ENCODE measurements at places on chromosomes 4 and X.
A peak's percentile ranks its signal among the peaks of the same experiment; 100 is the strongest.

GRCh38 chr4:69563424-69563823 lies 67.7 kb upstream of the UGT2B4 start:
- H3K27ac ChIP-seq: no peak overlapping the region
- no peaks in the 10 kb centered on the region for H3K4me1 ChIP-seq
- no peaks in the 10 kb centered on the region for H3K36me3 ChIP-seq
- no peak overlapping the region for H3K4me3 ChIP-seq
- DNase-seq: no peak
- H3K27me3 ChIP-seq: no peaks in the 10 kb centered on the region

DNA sequence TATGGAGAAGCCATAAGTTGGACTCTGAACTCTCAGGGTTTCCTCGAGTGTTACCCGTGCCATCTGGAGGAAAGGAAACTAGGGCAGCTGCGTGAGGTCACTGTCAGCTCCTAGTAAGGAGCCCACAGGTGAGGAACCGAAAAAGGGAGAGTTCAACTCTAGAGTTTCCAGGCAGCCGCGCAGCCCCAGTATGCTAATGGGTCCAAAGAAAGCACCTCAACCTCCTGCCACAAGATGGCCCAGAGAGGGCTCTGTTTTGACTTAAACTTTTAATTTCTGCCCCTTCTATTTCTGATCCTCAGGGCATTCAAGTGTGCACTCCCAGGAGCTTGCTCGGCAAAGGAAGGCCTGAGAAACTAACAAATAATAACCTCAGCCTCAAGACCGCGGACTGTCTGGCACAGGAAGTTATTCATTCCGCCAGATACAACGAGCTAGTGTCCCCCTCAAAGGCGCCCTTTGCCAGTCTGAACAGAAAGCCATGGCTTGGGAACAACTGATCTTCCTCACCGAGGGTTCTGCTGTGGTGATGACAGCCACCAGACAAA lies 13.9 kb downstream of the SCARB2 start:
- H3K36me3 ChIP-seq: peaks cover 4% of the 10 kb centered on the region
- H3K27me3 ChIP-seq: no peaks in the 10 kb centered on the region
- no peak overlapping the region for H3K27ac ChIP-seq
- peak; percentile 7 for DNase-seq

DNA sequence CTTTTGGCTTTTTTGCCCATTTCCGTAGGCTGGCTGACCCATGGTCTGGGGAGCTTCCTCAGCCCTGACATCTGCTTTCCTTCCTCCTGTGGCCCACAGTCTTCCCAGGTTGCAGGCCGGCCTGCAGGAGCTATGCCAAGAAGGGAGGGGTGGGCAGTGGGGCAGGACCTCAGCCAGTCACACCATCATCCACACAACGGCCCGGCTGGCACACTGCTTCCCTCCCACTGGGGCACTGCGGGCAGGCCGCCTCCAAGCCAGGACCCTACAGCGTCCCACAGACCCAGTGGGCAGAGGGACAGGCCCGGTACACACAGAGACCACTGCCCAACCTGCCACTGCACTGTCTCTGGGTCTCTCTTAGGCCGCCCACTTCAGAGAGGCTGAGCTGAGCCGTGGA lies 38.0 kb downstream of the CTBP1 start:
- no peaks in the 10 kb centered on the region for H3K27me3 ChIP-seq
- H3K27ac ChIP-seq: no peak overlapping the region
- H3K4me1 ChIP-seq: peaks cover under 1% of the 10 kb centered on the region
- H3K4me3 ChIP-seq: no peak overlapping the region
- DNase-seq: no peak

- no peak for DNase-seq
- H3K27ac ChIP-seq: no peak overlapping the region
- H3K4me1 ChIP-seq: no peaks in the 10 kb centered on the region
- H3K36me3 ChIP-seq: no peaks in the 10 kb centered on the region
Measured at GRCh38 chrX:65644621-65645289, 22.7 kb upstream of the MSN start.

DNA sequence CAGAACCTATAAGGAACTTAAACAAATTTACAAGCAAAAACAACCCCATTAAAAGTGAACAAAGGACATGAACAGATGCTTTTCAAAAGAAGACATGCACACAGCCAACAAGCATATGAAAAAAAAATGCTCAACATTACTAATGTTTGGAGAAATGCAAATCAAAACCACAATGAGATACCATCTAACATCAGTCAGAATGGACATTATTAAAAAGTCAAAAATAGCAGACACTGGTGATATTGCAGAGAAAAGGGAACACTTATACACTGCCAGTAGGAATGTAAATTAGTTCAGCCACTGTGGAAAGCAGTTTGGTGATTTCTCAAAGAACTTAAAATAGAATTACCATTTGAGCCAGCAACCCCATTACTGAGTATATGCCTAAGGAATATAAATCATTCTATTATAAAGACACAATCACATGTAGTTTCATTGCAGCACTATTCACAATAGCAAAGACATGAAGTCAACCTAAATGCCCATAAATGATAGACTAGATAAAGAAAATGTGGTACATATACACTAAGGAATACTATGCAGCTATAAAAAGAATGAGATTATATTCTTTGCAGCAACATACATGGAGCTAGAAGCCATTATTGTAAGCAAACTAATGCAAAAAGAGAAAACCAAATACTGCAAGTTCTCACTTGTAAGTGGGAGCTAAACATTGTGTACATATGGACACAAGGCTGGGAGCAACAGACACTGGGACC lies 1509.4 kb downstream of the TECRL start:
- H3K27ac ChIP-seq: no peak overlapping the region
- no peaks in the 10 kb centered on the region for H3K27me3 ChIP-seq
- DNase-seq: no peak
- H3K4me1 ChIP-seq: no peaks in the 10 kb centered on the region
- no peak overlapping the region for H3K4me3 ChIP-seq

DNA sequence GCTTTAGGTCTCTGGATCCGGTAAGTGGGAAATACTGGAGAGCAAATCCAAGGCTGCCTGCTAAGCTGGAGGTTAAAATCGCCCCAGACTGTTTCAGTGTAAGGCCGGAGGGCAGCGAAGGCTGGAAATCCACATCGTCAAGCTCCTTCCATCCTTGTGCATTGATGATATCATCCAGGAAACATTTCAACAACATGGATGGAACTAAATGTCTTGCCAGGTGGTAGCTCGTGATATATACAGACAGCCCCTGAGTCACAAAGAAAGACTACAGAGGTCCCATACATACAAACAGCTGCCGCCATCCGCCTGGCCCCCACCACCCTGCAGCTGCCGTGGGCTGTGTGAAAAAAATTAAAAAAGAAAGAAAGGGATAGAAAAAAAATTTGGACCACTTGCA lies 148.9 kb upstream of the RBPJ start:
- H3K4me3 ChIP-seq: no peak overlapping the region
- H3K36me3 ChIP-seq: no peaks in the 10 kb centered on the region
- H3K4me1 ChIP-seq: peaks cover 3% of the 10 kb centered on the region
- DNase-seq: no peak
- no peak overlapping the region for H3K27ac ChIP-seq
- no peaks in the 10 kb centered on the region for H3K27me3 ChIP-seq

DNA sequence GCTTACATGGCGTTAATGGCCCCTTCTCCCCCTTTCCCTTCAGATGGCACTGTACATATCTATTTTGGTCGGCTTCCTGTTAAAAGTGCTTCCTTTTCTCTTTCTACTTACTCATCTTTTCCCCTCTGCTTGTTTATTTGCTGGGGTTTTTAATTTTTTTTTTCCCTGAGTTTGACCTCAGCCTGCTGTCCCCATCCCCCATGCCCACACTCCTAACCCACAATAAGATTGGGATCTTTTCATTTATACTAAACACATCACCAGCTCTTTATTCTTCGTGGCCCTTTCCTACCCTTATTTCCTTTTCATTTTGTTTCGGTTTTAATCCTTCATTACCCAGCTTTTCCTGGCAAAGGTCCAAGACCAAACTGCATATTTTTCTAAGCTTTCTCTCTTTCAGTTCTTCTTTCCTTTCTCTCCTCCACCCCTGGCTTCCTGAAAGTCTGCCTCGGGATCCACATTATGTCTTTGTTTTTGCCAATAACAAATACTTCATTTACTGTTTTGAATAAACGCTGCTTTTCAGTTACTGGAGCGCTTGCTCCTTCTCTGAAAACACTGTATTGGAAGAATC lies 152.0 kb upstream of the USP9X start:
- H3K4me3 ChIP-seq: peak overlapping the region; percentile 14
- no peaks in the 10 kb centered on the region for H3K36me3 ChIP-seq
- H3K4me1 ChIP-seq: no peaks in the 10 kb centered on the region
- no peak overlapping the region for H3K27ac ChIP-seq
- DNase-seq: no peak
- H3K27me3 ChIP-seq: no peaks in the 10 kb centered on the region

GRCh38 chr4:1447676-1448588 lies 41.7 kb upstream of the NKX1-1 start:
- H3K4me1 ChIP-seq: no peaks in the 10 kb centered on the region
- no peak overlapping the region for H3K4me3 ChIP-seq
- H3K27ac ChIP-seq: no peak overlapping the region
- H3K27me3 ChIP-seq: no peaks in the 10 kb centered on the region
- no peaks in the 10 kb centered on the region for H3K36me3 ChIP-seq

- H3K27ac ChIP-seq: no peak overlapping the region
- DNase-seq: no peak
- H3K4me3 ChIP-seq: no peak overlapping the region
- H3K27me3 ChIP-seq: no peaks in the 10 kb centered on the region
Measured at GRCh38 chr4:81951891-81952455, 421.8 kb downstream of the HNRNPD start.

DNA sequence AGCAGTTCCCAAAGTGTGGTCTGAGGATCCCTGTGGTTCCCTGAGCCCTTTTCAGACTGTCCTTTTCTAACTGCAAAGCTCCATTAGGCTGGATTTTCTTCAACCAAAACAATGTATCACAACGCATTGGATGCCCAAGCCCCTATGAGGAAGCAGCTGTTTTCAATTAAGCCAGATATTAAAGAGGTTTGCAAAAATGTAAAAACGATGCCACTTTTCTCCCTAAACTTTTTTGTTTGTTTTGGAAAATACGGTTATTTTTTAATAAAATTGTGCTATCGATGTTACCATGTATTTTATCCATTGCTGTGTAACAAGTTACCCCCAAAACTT lies 170.4 kb upstream of the BCOR start:
- no peak for DNase-seq
- no peaks in the 10 kb centered on the region for H3K36me3 ChIP-seq
- H3K4me3 ChIP-seq: no peak overlapping the region
- no peaks in the 10 kb centered on the region for H3K27me3 ChIP-seq
- no peak overlapping the region for H3K27ac ChIP-seq
- peaks cover 7% of the 10 kb centered on the region for H3K4me1 ChIP-seq

DNA sequence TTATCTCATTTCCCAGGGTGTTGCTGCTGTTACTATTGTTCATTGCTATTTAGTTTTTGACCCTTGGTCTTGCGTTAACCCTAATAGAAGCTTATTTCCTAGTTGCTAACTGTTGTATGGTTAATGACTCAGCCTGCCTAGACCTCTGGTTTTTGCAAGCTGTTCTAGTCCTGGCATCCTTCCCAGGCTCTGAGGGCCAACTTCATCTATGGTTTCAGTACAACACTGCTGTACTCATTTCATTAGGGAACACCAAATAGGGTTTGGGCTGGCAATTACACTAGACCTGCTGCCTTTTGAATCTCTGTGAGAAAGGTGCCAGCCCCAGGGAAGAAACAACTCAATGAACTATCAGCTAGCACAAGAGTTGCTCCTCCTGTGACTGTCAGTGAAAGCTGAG lies 59.6 kb downstream of the DCX start:
- DNase-seq: no peak
- no peaks in the 10 kb centered on the region for H3K36me3 ChIP-seq
- no peak overlapping the region for H3K27ac ChIP-seq
- no peaks in the 10 kb centered on the region for H3K27me3 ChIP-seq
- H3K4me3 ChIP-seq: no peak overlapping the region
- H3K4me1 ChIP-seq: no peaks in the 10 kb centered on the region

DNA sequence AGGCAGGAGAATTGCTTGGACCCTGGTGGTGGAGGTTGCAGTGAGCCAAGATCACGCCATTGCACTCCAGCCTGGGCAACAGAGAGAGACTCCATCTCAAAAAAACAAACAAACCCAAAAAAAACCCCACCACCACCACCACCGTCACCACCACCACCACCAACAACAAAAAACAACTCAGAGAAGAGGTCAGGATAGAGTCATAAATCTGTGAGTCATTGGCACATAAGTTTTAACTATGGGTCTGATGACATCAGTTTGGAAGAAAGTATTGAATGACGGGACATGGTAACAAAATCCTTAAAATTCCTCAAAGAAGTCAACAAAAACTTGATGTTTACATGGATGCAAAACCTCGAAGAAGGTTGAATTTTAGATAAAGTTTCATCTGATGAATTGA lies 288.0 kb upstream of the SFRP2 start:
- no peaks in the 10 kb centered on the region for H3K4me1 ChIP-seq
- H3K27ac ChIP-seq: no peak overlapping the region
- no peaks in the 10 kb centered on the region for H3K36me3 ChIP-seq
- no peak overlapping the region for H3K4me3 ChIP-seq

GRCh38 chr4:173532725-173533511 lies 2.9 kb upstream of the HAND2 start:
- no peak for DNase-seq
- H3K4me1 ChIP-seq: peaks cover 23% of the 10 kb centered on the region
- peaks cover 81% of the 10 kb centered on the region for H3K27me3 ChIP-seq
- no peak overlapping the region for H3K4me3 ChIP-seq

DNA sequence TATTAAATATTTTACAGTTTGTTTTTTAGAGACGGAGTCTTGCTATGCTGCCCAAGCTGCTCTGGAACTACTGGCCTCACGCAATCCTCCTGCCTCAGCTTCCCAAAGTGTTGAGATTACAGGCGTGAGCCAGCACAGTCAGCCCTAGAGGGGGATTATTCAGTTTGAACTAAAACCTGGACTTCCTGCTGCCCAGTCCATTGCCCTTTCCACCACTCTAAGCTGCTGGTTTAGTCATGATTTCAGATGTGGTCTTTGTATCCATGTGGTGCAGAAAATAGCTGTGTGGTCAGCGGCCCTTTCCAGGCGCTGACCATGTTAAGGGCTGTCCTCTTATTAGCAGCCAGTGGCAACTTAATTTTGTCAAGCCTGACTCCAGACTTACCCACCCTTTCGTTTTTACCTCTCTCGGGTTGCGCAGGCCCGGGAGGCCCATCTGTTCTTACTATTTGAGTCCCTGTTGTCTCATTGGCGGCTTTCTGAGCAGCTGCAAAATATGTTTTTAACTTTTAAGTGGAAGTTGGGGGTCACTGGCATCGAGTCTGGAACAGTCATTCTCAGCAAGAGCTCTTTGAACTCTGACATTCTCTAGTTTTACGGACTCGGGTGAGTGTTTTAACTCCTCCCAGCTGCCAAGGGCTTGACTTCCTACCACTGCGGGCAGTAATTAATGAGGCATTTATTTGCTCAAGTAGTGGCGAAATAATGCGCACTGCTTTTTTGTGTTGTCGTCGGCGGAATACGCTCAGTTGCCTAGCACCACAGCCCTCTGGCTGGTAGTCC lies 773 bp upstream of the VMA21 start:
- no peaks in the 10 kb centered on the region for H3K36me3 ChIP-seq
- H3K4me3 ChIP-seq: peak overlapping the region; percentile 49
- peak; percentile 3 for DNase-seq
- no peaks in the 10 kb centered on the region for H3K27me3 ChIP-seq
- H3K4me1 ChIP-seq: peaks cover 10% of the 10 kb centered on the region
